ENCODE measurements at places on chromosomes 3 and 15.

DNA sequence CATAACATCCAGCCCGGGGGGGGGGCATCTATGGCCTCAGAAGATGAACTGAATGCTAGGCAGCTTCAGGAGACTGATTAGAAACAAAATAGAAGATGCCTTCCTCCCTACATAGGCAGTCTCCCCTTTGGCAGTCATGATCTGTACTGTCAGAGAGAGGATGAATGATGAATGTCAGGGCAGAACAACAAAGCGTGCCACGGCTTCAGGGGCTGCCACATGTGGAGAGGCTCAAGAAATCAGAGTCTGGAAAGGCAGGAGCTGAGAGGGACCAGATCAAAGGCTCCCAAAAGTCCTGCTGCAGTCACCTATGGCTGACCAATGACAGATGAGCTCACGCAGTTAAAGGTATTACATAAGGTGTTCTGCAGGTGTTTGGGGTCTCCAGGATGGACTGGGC is 180.4 kb downstream of the UACA start:
- DNase-seq = no peak

DNA sequence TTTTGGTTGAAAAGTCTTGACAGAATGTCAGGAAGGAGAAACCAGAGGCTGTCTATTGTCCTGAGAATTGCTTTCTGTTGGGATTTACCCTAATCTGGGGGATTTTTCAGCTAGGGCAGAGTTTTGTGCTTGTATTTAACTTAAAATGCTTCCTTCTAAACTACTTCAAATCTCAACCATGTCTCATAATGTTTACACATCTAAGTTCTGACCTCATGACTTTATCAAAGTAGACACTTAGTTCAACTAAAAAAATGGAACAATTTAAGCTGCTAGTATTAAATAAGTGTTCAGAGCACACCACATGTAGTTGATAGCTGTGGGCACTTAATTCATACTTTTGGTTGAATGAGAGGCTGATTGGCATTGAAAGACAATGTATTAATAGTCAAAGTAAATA is 28.2 kb downstream of the CLDN1 start:
- DNase-seq = no peak

GRCh38 chr15:87752250-87752951 is 504.1 kb downstream of the NTRK3 start:
- peak; percentile 92 for DNase-seq

- DNase-seq = no peak
Observed at GRCh38 chr15:86115145-86115801, 35.6 kb downstream of the AGBL1 start.

DNA sequence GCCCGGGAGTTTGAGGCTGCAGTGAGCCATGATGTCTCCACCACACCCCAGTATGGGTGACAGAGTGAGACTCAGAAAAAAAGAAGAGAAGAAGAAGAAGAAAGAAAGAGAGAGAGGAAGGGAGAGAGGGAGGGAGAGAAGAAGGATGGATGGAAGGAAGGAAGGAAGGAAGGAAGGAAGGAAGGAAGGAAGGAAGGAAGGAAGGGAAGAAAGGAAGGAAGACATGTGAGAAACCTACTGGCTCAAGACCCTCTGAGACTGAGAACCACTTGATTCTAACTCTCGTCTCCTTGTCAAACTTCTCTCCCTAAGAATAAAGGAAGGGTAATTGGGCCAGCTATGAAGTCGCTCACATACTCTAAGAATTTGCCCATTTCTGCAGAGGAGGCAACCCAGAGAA is 148.1 kb upstream of the UBE2E1 start:
- DNase-seq = no peak

GRCh38 chr3:151016478-151016795 is 43.9 kb upstream of the CLRN1 start:
- peak; percentile 24 for DNase-seq

DNA sequence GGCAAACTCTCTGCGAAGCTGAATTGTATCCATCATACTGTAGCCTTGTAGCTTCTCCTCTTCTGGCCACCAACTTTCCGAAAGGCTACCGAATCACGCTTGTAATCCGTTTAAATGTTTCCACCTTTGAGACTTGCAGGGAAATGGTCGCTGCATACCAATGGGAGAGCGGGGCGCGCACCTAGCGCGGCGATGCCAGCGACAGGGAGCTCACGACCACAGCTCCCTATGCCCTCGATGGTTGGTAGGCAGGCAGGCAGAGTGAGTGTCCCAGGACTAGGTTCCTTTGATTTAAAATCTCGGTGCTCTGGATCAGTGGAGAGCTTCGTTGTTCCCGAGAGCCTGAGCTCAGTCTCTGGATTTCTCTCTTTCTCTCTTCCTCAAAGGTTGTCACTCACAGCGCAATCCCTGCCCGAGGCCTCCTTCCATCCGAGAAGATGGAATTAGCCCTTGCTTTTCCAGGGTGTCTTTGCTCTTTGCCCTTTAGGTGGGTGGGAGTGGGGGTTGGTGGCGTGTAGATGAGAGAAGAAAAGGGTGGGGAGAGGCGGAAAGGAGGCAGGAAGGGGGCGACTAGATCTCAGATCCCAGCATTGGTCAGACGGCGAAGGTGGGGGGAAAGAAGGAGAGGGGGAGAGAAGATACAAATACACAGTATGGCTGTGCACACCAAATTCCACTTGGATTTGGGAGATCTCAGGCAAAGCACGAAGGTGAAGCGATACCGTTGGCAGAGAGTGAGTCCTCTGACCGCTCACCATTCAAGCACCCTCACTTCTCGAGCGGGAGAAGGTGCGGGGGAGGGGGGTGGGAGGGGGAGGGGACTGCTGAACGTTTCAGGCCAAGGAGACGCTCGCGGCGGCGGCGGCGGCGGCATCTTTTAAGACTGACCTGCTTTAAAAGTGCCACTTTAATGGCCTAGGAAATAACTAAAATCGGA is at the start of gene SLITRK3:
TSS of gene SLITRK3 (minus strand) at position 745 of the 937 bp plus-strand sequence. CDS start 5,554 bp downstream, outside the sequence.
- no peak for DNase-seq

DNA sequence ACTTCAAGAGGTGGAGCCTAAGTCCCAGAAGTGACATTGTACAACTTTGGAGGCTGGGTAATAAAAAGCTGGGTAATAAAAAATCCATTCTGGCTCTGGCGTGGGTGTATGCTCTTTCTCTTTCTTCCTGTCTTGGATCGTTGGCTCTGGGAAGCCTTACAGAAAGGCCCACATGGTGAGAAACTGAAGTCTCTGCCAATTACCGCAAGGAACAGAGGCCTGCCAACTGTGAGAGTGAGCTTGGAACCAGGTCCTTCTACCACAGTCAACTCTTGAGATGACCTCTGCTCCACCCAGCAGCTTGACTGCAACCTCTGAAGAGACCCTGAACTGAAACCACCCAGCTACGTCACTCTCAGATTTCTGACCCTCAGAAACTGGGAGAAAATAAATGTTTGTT is 51.0 kb downstream of the NR2F2 start:
- DNase-seq = no peak

DNA sequence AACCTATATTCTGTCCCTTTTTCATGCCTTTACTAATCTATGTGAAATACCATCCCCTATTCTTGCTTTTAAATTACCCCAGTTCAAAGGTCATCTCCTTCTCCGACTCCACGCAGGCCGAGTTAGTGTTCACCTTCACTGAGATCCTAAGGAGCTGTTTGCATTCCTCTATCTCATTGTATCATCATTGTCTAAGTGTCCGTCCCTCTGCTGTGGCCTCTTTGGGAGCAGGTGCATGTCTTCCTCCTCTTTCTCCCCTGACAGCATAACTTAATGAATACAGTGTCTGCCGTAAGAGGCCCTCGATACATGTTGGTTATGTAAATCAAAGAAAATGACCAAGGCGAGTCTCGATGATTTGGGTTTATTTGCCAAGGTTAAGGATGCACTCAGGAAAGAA is 4.9 kb upstream of the PPP1R2 start:
- DNase-seq = no peak
